ENCODE measurements at places on chromosomes 5 and 9. TPM values are rescaled to one million over a fixed set of nuclear protein-coding genes. Genes with fewer than 3 reads are reported as not detected.

GRCh38 chr9:124742940-124743339 is 28.2 kb downstream of the NR6A1 start:
- no peak overlapping the region for H3K27ac ChIP-seq
- DNase-seq: no peak
- no peak overlapping the region for H3K4me3 ChIP-seq
- peaks cover 13% of the 10 kb centered on the region for H3K4me1 ChIP-seq
- H3K27me3 ChIP-seq: no peaks in the 10 kb centered on the region

DNA sequence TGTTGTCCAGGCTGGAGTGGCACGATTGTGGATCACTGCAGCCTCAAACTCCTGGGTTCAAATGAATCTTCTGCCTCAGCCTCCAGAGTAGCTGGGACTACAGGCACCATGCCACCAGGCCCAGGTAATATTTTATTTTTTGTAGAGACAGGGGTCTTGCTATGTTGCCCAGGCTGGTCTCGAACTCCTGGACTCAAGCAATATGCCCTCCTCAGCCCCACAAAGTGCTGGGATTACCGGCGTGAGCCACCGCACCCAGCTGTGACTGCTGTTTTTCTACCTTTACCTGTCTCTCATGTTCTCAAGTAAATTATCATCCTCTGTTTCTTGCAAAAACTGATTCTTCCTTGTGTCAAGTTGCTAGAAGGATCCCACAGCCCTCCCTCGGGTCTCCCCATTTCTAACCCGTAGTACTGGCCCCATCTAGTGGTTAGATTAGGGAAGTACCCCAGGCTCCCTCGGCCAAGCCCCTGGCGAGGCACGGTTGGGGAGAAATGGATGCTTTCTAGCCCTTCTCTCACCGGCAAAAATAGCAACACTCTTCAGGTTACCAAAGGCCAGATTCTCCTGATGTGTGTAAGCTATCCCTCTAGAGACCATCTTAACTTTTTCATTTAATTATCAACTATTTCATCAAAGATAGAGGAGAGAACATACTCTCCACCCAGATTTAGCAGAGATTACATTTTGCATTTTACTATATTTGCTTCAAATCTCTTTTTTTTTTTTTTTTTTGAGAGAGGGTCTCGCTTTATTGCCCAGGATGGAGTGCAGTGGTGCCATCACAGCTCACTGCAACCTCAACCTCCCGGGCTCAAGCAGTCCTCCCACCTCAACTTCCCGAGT is 19.2 kb upstream of the TOR1B start:
- no peaks in the 10 kb centered on the region for H3K27me3 ChIP-seq
- DNase-seq: no peak
- H3K4me1 ChIP-seq: no peaks in the 10 kb centered on the region
- no peaks in the 10 kb centered on the region for H3K36me3 ChIP-seq

DNA sequence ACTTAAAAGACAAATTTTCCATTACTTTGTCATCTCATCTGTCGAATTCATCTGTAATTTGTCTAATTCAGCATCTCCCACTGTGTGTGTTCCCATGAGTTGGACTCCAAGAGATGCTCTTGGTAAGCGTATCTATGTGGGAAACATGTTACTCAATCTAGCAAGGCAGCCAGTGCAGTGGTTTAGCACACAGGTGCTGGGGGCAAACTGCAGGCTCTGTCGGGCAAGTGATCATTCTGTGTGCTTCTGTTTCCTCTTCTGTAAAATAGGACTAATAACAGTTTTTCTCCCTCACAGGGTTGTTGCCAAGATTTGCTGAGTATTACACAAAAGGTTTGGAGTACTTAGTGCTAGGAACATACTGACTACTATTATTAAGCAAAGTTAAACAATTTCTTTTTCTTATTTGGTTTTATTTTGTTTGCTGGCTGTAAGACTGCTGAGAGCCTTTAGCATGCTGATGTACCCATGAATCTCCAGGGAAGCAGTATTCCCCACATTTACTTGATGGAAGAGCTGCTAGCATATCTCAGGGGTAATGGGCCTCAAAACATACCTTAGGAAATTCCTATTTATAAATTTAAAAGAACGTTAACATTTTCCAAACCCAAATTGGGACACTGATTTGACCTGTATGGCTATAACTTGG is 709 bp upstream of the GAPT start:
- H3K27me3 ChIP-seq: no peaks in the 10 kb centered on the region
- H3K4me1 ChIP-seq: no peaks in the 10 kb centered on the region
- DNase-seq: no peak
- no peak overlapping the region for H3K27ac ChIP-seq
- no peaks in the 10 kb centered on the region for H3K36me3 ChIP-seq
- H3K4me3 ChIP-seq: no peak overlapping the region

- DNase-seq: no peak
- no peak overlapping the region for H3K27ac ChIP-seq
- H3K36me3 ChIP-seq: no peaks in the 10 kb centered on the region
- no peak overlapping the region for H3K4me3 ChIP-seq
- no peaks in the 10 kb centered on the region for H3K4me1 ChIP-seq
- no peaks in the 10 kb centered on the region for H3K27me3 ChIP-seq
Observed at GRCh38 chr9:79953908-79954307, 382.1 kb downstream of the TLE4 start.

DNA sequence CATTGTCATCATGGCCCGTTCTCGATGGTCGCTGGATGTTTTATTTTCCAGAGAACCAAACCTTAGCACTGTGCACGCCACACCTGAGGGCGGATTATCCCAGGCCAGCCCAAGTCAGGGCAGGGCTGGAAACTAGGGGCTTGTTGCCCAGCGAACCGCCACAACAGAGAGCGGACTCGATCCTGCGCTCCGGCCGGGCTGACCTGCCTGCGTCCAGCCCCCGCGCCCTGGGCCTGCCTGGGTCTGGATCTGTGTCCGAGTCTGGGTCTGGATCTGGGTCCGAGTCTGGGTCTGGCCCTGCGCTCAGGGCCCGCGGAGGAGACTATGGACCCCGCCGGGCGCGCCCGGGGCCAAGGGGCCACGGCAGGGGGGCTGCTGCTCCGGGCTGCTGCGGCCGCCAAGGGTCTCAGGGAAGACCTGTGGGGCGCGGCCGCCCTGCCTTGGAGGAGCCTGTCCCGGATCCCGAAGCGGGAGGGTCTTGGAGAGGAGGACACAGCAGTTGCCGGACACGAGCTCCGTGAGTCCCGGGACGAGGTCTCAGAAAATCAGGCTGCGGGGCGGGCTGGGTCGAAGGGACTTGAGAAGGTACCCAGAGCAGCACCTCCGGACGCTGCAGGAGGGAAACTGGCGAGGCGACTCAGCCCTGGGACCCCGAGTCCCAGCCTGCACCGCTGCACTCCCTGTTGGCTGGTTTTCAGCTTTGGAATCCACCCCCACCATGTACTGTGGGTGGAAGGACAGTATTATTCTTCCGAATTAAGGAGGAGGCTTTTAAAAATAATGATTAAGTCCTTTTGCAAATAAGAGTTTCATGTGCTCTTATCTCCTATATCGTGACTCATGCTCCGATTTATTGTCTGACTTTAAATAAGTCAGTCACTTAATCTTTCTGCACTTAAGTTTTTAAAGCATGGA is at the start of gene ANKDD1B:
Gene ANKDD1B (plus strand): TSS at position 143 of the 915 bp plus-strand sequence. CDS start 182 bp downstream, at position 325.
- no peaks in the 10 kb centered on the region for H3K36me3 ChIP-seq
- peak within 1 kb of the TSS; percentile 44 for H3K4me3 ChIP-seq
- no peak for DNase-seq
- peak within 1 kb of the TSS; percentile 51 for H3K27ac ChIP-seq

GRCh38 chr5:107522456-107522855 is 148.3 kb downstream of the EFNA5 start:
- H3K4me1 ChIP-seq: peaks cover 4% of the 10 kb centered on the region
- no peaks in the 10 kb centered on the region for H3K27me3 ChIP-seq
- no peak overlapping the region for H3K27ac ChIP-seq
- no peaks in the 10 kb centered on the region for H3K36me3 ChIP-seq
- no peak overlapping the region for H3K4me3 ChIP-seq
- DNase-seq: no peak

GRCh38 chr9:124493794-124494479 is 13.3 kb downstream of the NR5A1 start:
- H3K27ac ChIP-seq: no peak overlapping the region
- H3K4me1 ChIP-seq: no peaks in the 10 kb centered on the region
- no peak for DNase-seq
- H3K36me3 ChIP-seq: no peaks in the 10 kb centered on the region
- H3K27me3 ChIP-seq: no peaks in the 10 kb centered on the region
- H3K4me3 ChIP-seq: no peak overlapping the region

DNA sequence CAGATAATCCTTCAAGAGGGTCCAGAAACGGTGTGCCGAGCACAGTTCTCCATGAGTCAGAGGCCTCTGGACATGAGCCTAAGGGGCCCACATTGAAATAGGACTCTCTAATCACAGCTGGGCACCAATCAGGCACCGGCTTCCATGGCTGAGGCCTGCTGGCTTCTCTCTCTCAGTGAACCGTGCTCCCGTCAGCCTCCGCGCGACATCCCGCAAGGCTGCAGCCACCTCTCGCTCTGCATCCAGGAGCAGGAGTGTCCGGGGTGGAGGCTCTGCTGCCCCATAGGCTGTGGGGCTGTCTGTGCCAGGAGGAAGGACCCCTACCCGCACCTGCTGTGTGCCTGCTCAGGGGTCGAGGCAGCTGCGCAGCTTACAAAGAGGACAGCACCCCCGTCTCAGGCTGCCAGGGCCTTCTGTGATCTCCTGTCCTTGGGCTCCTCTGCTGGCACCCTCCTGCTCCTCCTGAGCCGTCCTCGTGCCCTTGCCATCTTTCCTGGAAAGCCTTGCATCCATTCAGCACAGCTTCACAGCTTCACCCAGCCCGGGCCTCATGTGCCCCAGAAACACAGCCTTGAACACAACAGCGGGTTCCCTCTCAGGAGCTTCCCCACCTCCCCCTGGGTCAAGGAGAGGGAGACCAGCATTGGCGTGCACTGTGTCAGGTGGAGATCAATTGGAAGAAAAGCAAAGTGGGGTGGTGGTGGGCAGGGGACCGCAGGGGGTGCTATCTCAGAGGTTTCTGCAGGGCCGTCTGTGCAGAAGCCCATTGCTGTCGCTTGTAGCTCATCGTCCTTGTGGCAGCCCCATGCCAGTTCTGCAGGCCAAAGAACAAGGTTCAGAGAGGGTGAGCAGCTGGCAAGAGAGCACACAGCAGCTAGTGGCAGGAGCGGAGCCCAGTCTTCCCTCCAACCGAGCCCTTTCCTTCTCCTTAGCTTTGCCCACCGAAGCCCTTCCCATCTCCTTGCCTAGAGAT is 22.8 kb upstream of the FCN1 start:
- H3K27ac ChIP-seq: no peak overlapping the region
- H3K4me1 ChIP-seq: peaks cover 29% of the 10 kb centered on the region
- no peak for DNase-seq
- H3K36me3 ChIP-seq: no peaks in the 10 kb centered on the region
- H3K27me3 ChIP-seq: peaks cover 100% of the 10 kb centered on the region
- no peak overlapping the region for H3K4me3 ChIP-seq

DNA sequence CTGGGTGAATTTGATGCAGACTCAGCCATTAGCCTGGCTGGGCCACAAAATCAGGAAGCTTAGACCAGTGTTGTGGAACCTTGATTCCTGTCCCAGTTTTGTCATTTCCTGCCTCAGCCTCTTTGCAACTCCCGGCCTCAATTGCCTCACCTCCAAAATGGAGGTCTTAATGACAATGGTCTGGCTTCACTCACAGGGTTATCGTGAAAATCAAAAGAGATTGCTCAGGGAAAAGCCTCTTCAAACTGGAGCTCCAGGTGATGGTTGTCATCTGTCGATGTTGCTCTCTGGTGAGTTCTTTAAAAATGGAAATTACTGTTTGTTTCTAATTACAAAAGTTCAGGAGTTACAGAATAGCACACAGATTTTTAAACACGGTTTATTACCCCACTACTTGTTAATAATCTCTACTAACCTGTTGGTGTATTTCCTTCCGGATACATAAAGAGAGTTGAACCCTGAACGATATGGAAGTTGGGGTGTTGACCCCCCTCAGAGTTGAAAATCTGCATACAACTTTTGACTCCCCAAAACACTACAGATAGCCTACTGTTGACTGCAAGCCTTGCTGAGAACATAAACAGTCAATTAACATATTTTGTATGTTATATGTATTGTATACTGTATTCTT is 109.9 kb upstream of the CPEB4 start:
- H3K4me3 ChIP-seq: no peak overlapping the region
- H3K27me3 ChIP-seq: no peaks in the 10 kb centered on the region
- H3K27ac ChIP-seq: no peak overlapping the region
- peaks cover 13% of the 10 kb centered on the region for H3K4me1 ChIP-seq
- DNase-seq: no peak

DNA sequence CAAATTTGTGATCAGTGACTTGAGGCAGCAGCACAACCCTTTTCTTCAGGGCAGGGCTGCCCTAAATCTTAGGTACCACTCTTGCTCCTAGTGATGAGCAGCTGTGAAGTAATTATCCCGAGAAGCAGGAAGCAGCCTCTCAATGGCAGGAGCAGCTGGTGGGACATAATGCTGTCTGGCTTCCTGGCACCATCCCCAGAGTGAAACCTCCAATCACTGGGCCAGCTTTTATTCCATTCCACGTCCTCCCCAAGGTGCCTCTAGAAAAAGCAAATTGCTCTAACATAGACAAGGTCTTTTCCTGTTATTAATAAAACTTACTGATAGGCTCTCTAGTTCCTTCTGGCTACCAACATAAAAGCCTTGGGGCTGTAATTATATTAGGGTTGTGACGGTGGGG is 154.0 kb downstream of the FRMD3 start:
- DNase-seq: no peak
- H3K27ac ChIP-seq: no peak overlapping the region
- H3K4me1 ChIP-seq: no peaks in the 10 kb centered on the region
- H3K27me3 ChIP-seq: no peaks in the 10 kb centered on the region
- H3K36me3 ChIP-seq: no peaks in the 10 kb centered on the region

The FBP2 gene
- total RNA-seq: not detected

The SLC28A3 gene
- total RNA-seq: 2.3 TPM

The TSSK1B gene
- 0.12 TPM for total RNA-seq

The BSPRY gene
- 33.9 TPM for total RNA-seq

The SPATA31C1 gene
- not detected for total RNA-seq

The MED7 gene
- total RNA-seq: 8.3 TPM

The CNTFR gene
- total RNA-seq: 0.40 TPM

The PCDHGB6 gene
- total RNA-seq: 4.2 TPM

The RNF224 gene
- 5.2 TPM for total RNA-seq

The ANKRD18A gene
- 1.9 TPM for total RNA-seq

The DOCK2 gene
- 13.2 TPM for total RNA-seq

All from esophagus squamous epithelium (tissue), 5 donors.